Activated gamma-delta T cell treated with anti-CD3 and anti-CD28 coated beads, Interleukin-2, amount 50 U/mL, for 16 hours (primary cell): ENCODE measurements at places on chromosomes 6 and 20.

DNA sequence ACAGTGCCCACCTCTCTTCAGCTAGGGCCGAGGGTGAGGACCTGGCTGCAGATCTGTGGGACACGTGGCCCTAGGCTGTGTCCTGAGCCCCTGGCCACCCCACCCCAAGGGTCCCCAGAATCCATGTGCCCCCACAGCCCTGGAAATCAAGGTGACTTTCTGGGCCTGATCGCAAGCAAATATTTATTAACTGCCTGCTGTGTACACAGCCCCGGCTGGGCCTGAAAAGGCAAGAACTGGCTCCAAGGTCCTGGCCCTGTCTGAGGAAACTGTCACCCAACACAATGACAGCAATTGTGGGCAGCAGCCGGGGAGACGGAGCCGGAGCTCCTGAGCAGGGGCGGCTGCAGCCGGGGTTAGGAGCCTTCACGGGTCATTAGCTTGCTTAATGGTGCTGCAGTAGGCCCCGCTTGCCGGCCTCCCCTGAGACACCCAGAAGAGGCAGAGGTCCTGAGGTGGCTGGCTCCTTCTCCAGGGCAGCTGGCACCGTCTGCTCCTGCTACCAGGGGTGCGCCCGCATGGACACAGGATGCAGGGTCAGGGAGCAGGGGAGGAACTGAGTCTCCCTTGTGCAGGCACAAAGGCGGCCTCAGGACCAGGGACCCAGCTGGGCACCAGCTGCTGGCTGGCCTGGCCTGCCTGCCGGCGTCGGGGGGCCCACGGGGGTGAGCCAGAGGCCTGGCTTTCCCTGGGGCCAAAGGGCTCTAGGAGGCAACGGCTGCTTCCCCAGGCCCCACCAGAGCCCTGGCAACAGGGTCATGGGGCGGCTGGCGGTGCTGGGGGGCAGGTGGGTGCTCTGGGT, 24.1 kb downstream of the NPEPL1 start:
- DNase-seq: no peak

DNA sequence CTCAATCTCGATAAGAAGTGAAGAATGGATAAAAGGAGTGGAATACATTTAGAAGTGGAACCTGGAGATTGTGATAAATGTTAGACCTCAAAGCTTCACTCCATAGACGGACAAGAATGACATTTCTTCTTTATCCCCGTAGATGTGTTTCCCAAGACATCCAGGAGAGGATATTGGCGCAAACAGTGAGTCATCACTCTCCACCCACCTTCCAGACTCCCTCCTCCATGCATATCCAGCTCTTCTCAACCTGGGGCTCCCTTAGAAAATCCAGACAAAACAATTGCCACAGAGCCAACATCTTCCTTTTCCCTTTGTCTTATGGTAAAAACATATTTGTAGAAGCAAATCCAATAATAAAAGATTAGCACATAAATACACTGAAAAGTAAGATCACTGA, 586.1 kb downstream of the PTPRT start:
- DNase-seq: no peak

- no peak for DNase-seq
Observed at GRCh38 chr20:4082406-4083097, 67.2 kb upstream of the RNF24 start.

- DNase-seq: no peak
Observed at GRCh38 chr6:13358511-13358910, 30.2 kb upstream of the TBC1D7 start.

GRCh38 chr6:17552861-17553260, 47.2 kb upstream of the FAM8A1 start:
- no peak for DNase-seq

- DNase-seq: no peak
Observed at GRCh38 chr6:142395266-142395665, 93.5 kb downstream of the ADGRG6 start.

- no peak for DNase-seq
Observed at GRCh38 chr6:106870069-106870468, 104.5 kb downstream of the CD24 start.

GRCh38 chr6:1913577-1913976, 303.9 kb downstream of the FOXC1 start:
- no peak for DNase-seq

- DNase-seq: no peak
Observed at GRCh38 chr20:31863296-31864085, 6.8 kb downstream of the DUSP15 start.

DNA sequence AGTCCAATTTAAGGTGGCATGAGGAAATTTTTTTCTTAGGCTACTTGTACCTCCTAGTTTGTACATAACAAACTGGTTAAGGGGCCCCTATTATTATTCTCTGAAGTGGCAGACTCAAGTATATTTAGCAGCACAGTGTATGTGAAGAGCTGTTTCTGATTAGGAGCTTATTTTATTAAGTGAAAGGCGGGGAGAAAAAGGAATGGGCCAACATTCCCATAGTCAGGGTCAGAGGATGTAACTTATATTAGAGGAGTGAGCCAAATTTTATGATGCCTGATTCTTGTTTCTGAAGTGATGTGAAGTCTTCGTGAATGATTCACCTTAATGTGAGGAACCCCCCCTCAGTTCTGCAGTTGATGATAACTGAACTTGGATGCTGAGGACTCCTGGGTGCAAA, 2.8 kb downstream of the HECA start:
- DNase-seq: no peak

GRCh38 chr6:25388776-25389175, 109.6 kb downstream of the CARMIL1 start:
- DNase-seq: no peak

GRCh38 chr20:63098195-63098810, 91.5 kb upstream of the BHLHE23 start:
- DNase-seq: no peak

GRCh38 chr20:1254254-1254653, 11.8 kb upstream of the SNPH start:
- no peak for DNase-seq

DNA sequence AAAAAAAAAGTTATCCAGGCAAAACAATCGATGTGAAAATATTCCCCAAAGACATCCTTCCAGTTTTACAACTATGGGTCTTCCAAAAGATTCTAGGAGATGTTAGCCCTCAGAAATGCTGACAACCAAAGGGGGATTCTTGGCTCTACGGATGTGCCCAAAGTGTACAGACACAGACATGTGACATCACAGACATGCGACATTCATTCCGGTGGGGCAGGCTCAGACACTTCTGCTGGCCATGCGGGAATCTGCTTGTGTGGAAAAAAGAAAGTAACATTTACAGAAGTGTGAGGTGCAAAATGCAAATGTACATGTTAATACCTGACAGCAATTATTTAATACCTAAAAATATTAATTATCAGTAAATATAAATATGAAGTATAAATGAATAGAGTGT, 268.6 kb downstream of the FOXC1 start:
- no peak for DNase-seq

DNA sequence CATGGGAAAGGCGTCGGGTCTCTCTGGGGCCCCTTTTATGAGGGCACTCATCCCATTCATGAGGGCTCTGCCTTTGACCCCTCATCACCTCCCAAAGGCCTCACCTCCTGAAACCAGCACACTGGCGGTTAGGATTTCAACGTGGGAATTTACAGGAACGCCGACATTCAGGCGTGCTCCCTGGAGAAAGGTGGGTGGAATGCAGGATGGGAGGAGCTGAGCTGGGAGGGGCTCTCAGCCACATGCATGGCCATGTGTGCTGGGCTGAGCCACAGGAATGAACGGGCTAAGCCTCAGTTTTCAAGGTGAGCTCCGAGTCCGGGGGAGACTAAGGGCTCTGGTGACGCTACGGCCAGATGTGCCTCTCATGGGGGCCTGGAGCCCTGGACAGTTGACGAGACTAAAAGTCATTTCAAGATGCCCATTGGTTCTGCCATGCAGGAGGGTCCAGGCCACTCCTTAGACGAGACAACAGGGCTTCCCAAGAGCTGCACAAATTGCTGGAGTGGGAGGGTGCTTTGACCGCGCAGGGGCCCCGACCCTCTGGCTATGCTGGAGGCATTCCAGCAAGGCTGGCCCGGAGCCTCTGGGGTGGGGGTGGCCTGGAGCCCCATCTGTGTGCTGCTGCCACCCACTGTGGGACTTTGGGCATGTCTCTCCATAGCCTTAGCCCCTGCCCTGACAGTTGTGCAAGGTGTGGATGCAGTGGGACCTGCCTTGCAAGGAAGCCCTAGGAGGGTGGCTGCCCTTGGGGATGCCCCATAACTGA, 3.8 kb upstream of the ARFGAP1 start:
- DNase-seq: no peak

DNA sequence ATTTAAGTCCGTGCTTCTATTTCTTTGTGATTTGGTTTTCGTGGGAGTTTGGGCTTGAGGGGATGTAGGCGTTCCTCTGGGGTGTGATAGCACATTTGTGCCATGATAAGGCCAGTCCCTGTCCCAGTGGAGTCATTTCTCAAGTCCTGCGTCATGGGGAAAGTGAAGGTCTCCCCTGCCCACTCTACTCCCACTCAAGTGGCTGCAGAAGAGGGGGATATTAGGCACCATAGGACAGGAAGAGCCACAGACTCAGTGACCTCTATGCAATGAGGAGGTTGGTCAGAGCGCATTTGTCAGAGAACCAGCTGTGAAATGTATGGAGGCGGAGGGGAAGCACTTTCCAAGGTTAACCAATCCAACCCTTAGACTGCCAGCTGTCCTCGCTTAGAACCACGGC, 51.9 kb upstream of the EDN1 start:
- no peak for DNase-seq

DNA sequence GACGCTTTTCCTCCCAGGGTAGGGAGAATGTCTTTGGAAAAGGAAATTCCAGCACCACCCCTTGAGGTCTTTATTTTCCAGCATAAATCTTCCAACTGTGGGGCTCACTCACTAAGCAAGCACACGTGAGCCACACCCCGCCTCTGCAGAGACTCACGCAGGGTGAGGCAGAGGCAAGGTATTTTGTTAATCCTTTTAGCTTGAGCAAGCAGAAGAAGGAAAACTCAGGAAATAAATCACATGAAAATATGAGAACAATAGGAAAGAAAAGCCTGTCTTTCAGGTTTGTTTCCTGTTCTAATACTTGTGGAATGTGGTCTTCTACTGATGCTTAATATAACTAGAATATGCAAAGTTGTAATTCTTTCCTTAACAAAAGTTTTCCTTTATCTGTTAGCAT, 4.1 kb upstream of the PHACTR2 start:
- DNase-seq: no peak

GRCh38 chr20:11332381-11332780, 585.3 kb upstream of the BTBD3 start:
- no peak for DNase-seq

DNA sequence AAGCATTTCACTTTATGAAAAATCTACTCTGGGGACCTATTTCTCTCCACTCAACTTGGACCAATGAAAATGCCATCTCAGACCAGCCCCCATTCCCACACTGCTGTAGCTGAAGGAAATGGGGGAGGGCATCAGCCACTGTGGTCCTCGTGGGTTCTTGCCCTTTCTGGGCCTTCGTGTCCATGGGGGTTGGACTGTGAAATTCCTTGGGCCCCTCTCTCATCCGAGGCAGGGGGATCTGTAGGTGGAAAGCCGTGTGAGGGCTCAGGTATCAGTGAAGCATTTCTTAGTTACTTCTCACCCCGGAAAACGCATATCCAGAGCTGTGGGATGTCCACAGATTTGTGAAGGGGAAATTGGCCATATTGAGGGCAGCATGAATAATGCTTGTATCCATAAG, 147.9 kb downstream of the CDC5L start:
- DNase-seq: no peak

DNA sequence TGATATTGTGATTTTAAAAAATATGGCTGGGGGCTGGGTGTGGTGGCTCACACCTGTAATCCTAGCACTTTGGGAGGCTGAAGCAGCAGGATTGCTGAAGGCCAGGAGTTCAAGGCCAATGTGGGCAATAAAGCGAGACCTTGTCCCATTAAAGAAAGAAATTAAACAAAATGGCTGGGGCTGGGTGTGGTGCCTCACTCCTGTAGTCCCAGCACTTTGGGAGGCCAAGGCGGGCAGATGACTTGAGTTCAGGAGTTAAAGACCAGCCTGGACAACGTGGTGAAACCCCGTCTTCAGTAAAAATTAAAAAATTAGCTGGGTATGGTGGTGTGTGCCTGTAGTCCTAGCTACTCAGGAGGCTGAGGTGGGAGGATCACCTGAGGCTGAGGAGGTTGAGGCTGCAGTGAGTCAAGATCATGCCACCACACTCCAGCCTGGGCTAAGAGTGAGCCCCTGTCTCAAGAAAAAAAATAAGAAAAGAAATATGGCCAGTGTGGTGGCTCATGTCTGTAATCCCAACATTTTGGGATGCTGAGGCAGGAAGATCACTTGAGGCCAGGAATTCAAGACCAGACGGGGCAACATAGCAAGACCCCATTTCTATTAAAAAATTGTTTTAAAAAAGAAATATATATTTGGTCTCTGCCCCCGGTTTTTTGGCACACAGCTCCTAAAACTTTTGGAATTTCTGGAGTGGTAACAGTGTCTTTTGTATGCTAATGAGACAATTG, 39.8 kb downstream of the SLC17A5 start:
- no peak for DNase-seq

DNA sequence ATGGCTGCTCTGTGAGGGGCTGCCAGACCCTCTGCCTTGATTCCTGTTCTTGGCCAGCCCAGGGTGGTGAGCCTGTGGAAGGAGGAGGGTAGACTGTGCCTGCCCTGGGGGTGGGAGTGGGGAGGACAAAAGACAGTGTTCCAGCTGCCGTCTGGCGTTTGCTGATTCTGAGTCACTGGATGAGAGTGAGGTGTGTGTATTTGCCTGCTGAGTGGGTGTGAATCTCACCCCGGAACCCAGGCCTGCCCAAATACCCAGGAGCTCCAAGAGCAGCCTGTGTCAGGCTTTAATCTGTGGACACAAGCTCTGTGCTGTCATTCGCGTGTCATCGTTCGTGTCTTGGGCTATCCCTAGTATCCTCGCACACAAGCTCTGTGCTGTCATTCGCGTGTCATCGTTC, 2.6 kb upstream of the LKAAEAR1 start:
- DNase-seq: no peak

- no peak for DNase-seq
Observed at GRCh38 chr20:53944796-53945195, 125.6 kb downstream of the BCAS1 start.

GRCh38 chr6:106077170-106077569, 9.0 kb upstream of the PRDM1 start:
- DNase-seq: no peak

DNA sequence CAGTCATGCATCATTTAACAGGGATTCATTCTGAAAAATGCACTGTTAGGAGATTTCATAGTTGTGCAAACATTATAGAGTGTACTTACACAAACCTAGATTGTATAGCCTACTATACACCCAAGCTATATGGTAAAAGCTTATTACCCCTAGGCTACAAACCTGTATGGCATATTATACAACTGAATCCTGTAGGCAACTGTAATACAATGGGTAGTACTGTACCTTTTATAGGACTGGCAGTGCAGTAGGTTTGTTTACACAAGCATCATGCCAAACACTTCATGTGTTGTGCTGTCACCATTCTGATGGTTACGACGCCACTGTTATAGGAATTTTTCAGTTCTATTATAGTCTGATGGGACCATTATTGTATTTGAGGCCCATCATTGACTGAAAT, 39.3 kb upstream of the KHDC1 start:
- DNase-seq: no peak

GRCh38 chr20:33132513-33133372, 35.2 kb upstream of the BPIFA2 start:
- DNase-seq: no peak

GRCh38 chr6:118679327-118679901, 28.0 kb upstream of the CEP85L start:
- DNase-seq: no peak

GRCh38 chr20:39778847-39779604, 816.9 kb downstream of the DHX35 start:
- DNase-seq: no peak

- no peak for DNase-seq
Observed at GRCh38 chr20:24132246-24132645, 143.7 kb upstream of the GGTLC1 start.
